G401 (cell line): ENCODE measurements at places on chromosomes 1 and 21. TPM values are rescaled to one million over a fixed set of nuclear protein-coding genes. Genes with fewer than 3 reads are reported as not detected.

Gene SFT2D2
- 9.2 and 18.4 TPM in 2 replicates for total RNA-seq

Gene STIL
- 16.1 and 23.8 TPM in 2 replicates for total RNA-seq

Gene HFM1
- 1.1 and 8.3 TPM in 2 replicates for total RNA-seq

Gene SHE
- not detected in 2 replicates for total RNA-seq

Gene OBSCN
- total RNA-seq, result 7.3 and 7.7 TPM in 2 replicates

Gene PKP1
- 0.06 TPM in 1 of 2 replicates, not detected in the other for total RNA-seq

Gene CRNN
- not detected in 2 replicates for total RNA-seq

Gene ATPAF1
- 96.9 and 115 TPM in 2 replicates for total RNA-seq

Gene RAB25
- total RNA-seq, result not detected in 2 replicates

Gene TAS1R2
- total RNA-seq, result not detected in 2 replicates

Gene OR2L3
- total RNA-seq, result not detected in 2 replicates

Gene S100A8
- not detected in 2 replicates for total RNA-seq

Gene RGS5
- total RNA-seq, result 2.4 and 4.1 TPM in 2 replicates

Gene AHDC1
- 6.5 and 8.1 TPM in 2 replicates for total RNA-seq

Gene LCE2D
- not detected in 2 replicates for total RNA-seq

Gene TMEM81
- total RNA-seq, result 2.4 and 2.5 TPM in 2 replicates

Gene HLCS
- total RNA-seq, result 6.0 and 18.9 TPM in 2 replicates

Gene AKNAD1
- not detected in 2 replicates for total RNA-seq

Gene FLG2
- total RNA-seq, result not detected in 2 replicates

Gene TCEA3
- total RNA-seq, result 0.95 and 1.0 TPM in 2 replicates

Gene PCP4
- 1.2 TPM in 1 of 2 replicates, not detected in the other for total RNA-seq

Gene NTNG1
- total RNA-seq, result 16.3 and 30.4 TPM in 2 replicates

Gene NOTCH2
- total RNA-seq, result 31.9 and 58.2 TPM in 2 replicates

Gene SLC2A1
- 51.9 and 70.1 TPM in 2 replicates for total RNA-seq

Gene KLHL21
- 39.6 and 44.3 TPM in 2 replicates for total RNA-seq

Gene PLD5
- total RNA-seq, result 0.20 TPM in 1 of 2 replicates, not detected in the other

Gene CHI3L2
- not detected in 2 replicates for total RNA-seq

Gene KPRP
- not detected in 2 replicates for total RNA-seq
